ENCODE measurements at places on chromosomes 12 and 14.
A peak's percentile ranks its signal among the peaks of the same experiment; 100 is the strongest.

- H3K4me3 ChIP-seq: no peak overlapping the region
- no peaks in the 10 kb centered on the region for H3K36me3 ChIP-seq
- H3K4me1 ChIP-seq: no peaks in the 10 kb centered on the region
- no peak overlapping the region for H3K27ac ChIP-seq
- no peak for DNase-seq
These were observed 143.0 kb upstream of the DDHD1 start for GRCh38 chr14:53295985-53296582.

DNA sequence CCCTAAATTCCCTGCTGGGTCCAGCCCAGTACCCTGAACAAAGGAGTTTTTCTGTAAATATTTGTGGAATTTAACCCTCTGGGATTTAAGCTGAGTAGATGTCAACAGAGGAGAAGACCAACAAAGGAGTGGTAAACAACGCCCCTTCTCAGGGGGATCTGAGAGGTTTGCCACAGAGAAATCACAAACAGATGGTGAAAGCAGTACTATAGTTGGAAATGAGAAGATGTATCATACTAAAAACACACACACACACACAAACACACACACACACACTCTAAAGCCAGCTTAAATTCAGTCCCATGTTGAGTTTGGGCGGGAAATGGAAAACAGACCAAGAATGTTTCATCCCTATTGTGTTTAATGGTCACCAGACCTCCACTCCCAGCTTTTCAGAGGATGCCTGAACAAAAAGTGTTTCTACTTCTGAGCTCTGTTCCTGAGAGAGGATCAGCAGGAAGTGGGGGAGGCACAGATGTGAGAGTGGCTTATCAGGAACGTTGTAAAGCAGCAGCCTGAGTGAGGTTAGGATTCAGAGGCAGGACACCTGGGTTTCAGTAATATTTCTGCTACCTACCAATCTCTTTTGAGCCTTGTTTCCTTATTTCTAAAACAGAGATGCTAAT lies 3.2 kb downstream of the BIN2 start:
- H3K36me3 ChIP-seq: peaks cover 26% of the 10 kb centered on the region
- peak overlapping the region; percentile 77 for H3K27ac ChIP-seq
- H3K27me3 ChIP-seq: no peaks in the 10 kb centered on the region
- no peak for DNase-seq
- peaks cover 77% of the 10 kb centered on the region for H3K4me1 ChIP-seq

GRCh38 chr14:65287264-65288131 lies 125.0 kb upstream of the FUT8 start:
- H3K4me1 ChIP-seq: peaks cover 82% of the 10 kb centered on the region
- H3K27ac ChIP-seq: peak overlapping the region; percentile 97
- H3K4me3 ChIP-seq: peak overlapping the region; percentile 82
- DNase-seq: peak; percentile 63
- no peaks in the 10 kb centered on the region for H3K27me3 ChIP-seq
- H3K36me3 ChIP-seq: peaks cover 13% of the 10 kb centered on the region

GRCh38 chr12:104956870-104957718 lies 996 bp downstream of the SLC41A2 start:
- peaks cover 52% of the 10 kb centered on the region for H3K4me1 ChIP-seq
- peak overlapping the region; percentile 88 for H3K4me3 ChIP-seq
- peak overlapping the region; percentile 92 for H3K27ac ChIP-seq
- peaks cover 22% of the 10 kb centered on the region for H3K27me3 ChIP-seq
- DNase-seq: no peak

GRCh38 chr12:105351523-105351922 lies 21.0 kb downstream of the C12orf75 start:
- H3K4me3 ChIP-seq: no peak overlapping the region
- peak overlapping the region; percentile 49 for H3K27ac ChIP-seq
- peaks cover 41% of the 10 kb centered on the region for H3K4me1 ChIP-seq
- no peaks in the 10 kb centered on the region for H3K27me3 ChIP-seq

DNA sequence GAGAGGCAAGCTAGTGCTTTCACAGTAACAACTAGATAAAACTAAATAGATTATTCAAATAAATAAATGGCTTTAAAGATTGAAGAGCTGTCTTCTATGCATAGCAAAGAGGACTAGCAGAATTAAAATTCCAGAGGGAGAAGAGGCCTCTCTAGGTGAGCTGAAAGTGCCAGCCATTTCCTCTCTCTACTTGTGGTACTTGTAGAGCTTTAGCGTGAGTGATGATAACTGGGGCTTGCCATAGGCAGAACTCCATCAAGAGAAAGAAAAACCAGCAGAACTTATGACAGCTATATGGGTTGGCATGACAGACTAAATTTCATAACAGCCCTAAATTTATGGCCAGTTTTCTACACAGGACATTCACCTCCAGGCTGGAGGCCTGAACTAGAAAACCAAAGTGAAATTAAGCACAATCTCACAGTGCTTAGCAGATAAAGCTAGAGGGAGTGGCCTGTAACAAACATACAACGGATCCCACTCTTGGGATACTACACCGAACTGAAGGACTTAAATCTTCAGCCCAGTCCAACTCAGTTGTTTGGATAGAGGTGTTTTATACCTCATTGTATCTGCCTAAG lies 11.0 kb downstream of the SPTLC2 start:
- DNase-seq: no peak
- H3K4me3 ChIP-seq: no peak overlapping the region
- peaks cover 70% of the 10 kb centered on the region for H3K4me1 ChIP-seq
- no peaks in the 10 kb centered on the region for H3K27me3 ChIP-seq
- no peaks in the 10 kb centered on the region for H3K36me3 ChIP-seq

- H3K4me1 ChIP-seq: peaks cover 60% of the 10 kb centered on the region
- H3K4me3 ChIP-seq: no peak overlapping the region
- no peaks in the 10 kb centered on the region for H3K27me3 ChIP-seq
These were observed 57.0 kb downstream of the ZFP36L1 start for GRCh38 chr14:68735856-68736255.

- no peak overlapping the region for H3K27ac ChIP-seq
- no peaks in the 10 kb centered on the region for H3K27me3 ChIP-seq
- no peak overlapping the region for H3K4me3 ChIP-seq
These were observed 636.4 kb downstream of the SLC6A15 start for GRCh38 chr12:84276215-84276614.

- DNase-seq: no peak
- no peaks in the 10 kb centered on the region for H3K36me3 ChIP-seq
- H3K27ac ChIP-seq: no peak overlapping the region
These were observed 859.8 kb downstream of the FSCB start for GRCh38 chr14:43647302-43647701.

DNA sequence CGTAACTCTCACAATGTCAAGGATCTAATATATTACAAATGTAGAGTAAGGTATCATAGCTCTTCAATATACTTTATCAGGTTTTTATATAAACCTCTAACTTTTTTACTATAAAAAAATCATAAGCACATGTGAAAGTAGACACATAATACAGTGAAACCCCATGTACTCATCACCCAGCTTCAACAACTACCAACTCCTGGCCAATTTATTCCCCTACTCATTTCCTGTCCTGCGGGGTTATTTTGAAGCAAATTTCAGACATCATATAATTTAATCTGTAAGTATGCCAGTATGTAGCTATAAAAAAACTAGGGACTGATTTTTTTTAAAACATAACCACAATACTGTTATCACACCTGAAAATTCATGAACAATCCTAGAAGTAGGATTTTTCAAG lies 47.7 kb downstream of the NOPCHAP1 start:
- no peak overlapping the region for H3K27ac ChIP-seq
- H3K4me3 ChIP-seq: no peak overlapping the region
- H3K36me3 ChIP-seq: peaks cover 8% of the 10 kb centered on the region

GRCh38 chr14:91396013-91396660 lies 21.5 kb downstream of the CCDC88C start:
- peaks cover 79% of the 10 kb centered on the region for H3K4me1 ChIP-seq
- no peak for DNase-seq
- H3K4me3 ChIP-seq: peak overlapping the region; percentile 54

- DNase-seq: no peak
- no peak overlapping the region for H3K27ac ChIP-seq
- peaks cover 10% of the 10 kb centered on the region for H3K36me3 ChIP-seq
- peaks cover 61% of the 10 kb centered on the region for H3K27me3 ChIP-seq
- no peak overlapping the region for H3K4me3 ChIP-seq
These were observed 3.0 kb upstream of the FOS start for GRCh38 chr14:75275598-75275997.

GRCh38 chr12:59499774-59500173 lies 96.1 kb upstream of the SLC16A7 start:
- no peak overlapping the region for H3K4me3 ChIP-seq

- H3K36me3 ChIP-seq: no peaks in the 10 kb centered on the region
- no peaks in the 10 kb centered on the region for H3K4me1 ChIP-seq
- no peak overlapping the region for H3K4me3 ChIP-seq
These were observed 143.7 kb upstream of the DCN start for GRCh38 chr12:91326058-91327027.

- H3K4me1 ChIP-seq: peaks cover 11% of the 10 kb centered on the region
- H3K4me3 ChIP-seq: no peak overlapping the region
- H3K27ac ChIP-seq: no peak overlapping the region
- DNase-seq: no peak
- H3K36me3 ChIP-seq: peaks cover 3% of the 10 kb centered on the region
These were observed 60.0 kb downstream of the ITPK1 start for GRCh38 chr14:93055651-93056115.

GRCh38 chr14:59354666-59355065 lies 110.5 kb downstream of the GPR135 start:
- no peaks in the 10 kb centered on the region for H3K27me3 ChIP-seq
- no peaks in the 10 kb centered on the region for H3K4me1 ChIP-seq

DNA sequence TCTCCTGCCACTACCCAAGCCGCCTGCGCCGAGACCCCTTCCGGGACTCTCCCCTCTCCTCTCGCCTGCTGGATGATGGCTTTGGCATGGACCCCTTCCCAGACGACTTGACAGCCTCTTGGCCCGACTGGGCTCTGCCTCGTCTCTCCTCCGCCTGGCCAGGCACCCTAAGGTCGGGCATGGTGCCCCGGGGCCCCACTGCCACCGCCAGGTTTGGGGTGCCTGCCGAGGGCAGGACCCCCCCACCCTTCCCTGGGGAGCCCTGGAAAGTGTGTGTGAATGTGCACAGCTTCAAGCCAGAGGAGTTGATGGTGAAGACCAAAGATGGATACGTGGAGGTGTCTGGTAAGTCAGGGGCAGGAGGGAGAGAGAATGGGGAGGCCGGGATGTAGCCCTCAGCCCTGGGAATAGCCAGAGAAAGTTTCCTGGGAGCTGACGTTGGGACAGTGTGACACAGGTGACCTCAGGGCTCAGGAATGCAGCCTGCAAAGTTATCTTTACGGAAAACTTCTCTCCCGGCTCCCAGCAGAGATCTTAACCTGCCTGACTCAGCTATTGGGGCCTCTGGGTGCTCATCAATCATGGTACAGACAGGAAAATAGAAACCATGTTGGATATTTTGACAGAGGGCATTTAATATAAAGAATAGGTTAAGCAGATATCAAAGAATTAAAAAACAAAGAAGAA lies 747 bp downstream of the HSPB8 start:
- H3K4me3 ChIP-seq: no peak overlapping the region
- peaks cover 4% of the 10 kb centered on the region for H3K27me3 ChIP-seq
- H3K36me3 ChIP-seq: no peaks in the 10 kb centered on the region
- H3K27ac ChIP-seq: no peak overlapping the region

- no peak for DNase-seq
- H3K27ac ChIP-seq: no peak overlapping the region
These were observed 172.9 kb downstream of the CEP128 start for GRCh38 chr14:80768646-80769045.

- H3K36me3 ChIP-seq: no peaks in the 10 kb centered on the region
- H3K4me3 ChIP-seq: no peak overlapping the region
- H3K27ac ChIP-seq: no peak overlapping the region
These were observed 406.3 kb upstream of the FAR2 start for GRCh38 chr12:28742791-28743190.

- H3K4me3 ChIP-seq: no peak overlapping the region
- DNase-seq: no peak
- no peaks in the 10 kb centered on the region for H3K36me3 ChIP-seq
- no peak overlapping the region for H3K27ac ChIP-seq
These were observed 489.1 kb upstream of the SYT1 start for GRCh38 chr12:78375461-78375860.

DNA sequence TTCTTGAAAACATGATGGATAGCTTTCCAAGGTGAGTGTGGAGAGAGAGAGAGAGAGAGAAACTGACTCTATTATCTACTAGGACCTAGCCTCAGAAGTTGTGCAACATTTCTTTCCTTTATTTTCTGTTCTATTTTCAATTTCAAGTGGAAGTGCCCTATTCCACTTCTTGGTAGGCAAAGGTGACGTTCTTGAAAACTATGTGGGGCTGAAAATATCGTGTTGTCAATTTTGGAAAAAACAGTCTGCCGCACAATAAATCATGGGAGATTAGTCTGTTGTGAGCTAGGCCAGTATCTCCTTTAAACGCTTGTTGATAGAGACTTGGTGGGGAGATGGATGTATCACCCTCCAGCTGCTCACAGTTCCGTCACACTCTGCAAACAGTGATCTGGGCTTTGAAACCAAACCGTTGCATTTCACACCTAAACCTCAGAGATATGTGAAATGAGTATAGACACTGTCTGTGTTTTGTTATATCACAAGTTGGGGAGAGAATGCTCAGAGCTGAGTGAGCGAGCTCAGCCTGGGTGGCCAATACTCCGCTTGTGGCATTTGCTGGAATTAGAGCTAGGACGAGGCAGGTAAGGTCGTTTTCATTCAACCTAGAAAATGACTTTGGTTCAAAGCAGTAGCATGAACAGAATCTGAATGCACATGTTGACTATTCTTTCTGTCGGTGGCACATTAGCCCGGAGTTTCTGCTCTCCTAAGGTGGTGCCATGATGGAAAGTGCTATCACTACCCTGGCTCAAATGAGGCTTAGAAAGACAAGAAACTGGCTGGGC lies 75.1 kb upstream of the ST8SIA1 start:
- no peaks in the 10 kb centered on the region for H3K36me3 ChIP-seq
- H3K27me3 ChIP-seq: no peaks in the 10 kb centered on the region
- peak overlapping the region; percentile 6 for H3K4me3 ChIP-seq
- peak; percentile 52 for DNase-seq

DNA sequence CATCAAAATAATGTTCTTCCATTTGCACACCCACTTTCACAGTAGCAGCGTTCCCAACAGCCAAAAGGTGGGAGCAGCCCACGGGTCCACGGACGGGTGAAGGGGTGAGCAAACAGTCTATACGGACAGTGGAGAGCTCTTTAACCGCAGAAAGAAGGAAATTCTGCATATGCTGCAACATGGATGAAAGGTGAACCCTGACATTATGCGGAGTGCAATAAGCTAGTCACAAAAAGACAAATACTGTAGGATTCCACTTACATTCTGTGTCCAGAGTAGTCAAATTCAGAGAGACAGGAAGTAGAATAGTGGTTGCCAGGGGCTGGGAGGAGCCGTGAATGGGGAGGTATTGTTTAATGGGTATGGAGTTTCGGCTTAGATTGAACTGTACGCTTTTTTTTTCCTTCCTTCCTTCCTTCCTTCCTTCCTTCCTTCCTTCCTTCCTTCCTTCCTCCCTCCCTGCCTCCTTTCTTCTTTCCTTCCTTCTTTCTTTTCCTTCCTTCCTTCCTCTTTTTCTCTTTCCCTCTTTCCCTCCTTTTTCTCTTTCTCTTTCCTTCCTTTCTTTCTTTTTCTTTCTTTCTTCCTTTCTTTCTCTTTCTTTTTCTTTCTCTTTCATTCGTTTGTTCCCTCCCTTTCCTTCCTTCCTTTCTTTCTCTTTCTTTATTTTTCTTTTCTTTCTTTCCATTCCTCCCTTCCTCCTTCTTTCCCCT lies 15.8 kb upstream of the ANKRD9 start:
- H3K36me3 ChIP-seq: no peaks in the 10 kb centered on the region
- H3K27me3 ChIP-seq: peaks cover 2% of the 10 kb centered on the region
- peak; percentile 29 for DNase-seq
- H3K4me1 ChIP-seq: peaks cover 27% of the 10 kb centered on the region

All from activated T-helper 1 cell treated with anti-CD3 and anti-CD28 coated beads, Interleukin-12 subunit alpha, Interleukin-12 subunit beta, Interleukin-2, Interleukin-4 antibody, amounts not matched to agents 30 ng/mL and 10 ng/mL and 1 ng/mL, durations not matched to agents 14 hours and 24 hours and 36 hours (primary cell).